ENCODE measurements at places on chromosomes 4 and X.

DNA sequence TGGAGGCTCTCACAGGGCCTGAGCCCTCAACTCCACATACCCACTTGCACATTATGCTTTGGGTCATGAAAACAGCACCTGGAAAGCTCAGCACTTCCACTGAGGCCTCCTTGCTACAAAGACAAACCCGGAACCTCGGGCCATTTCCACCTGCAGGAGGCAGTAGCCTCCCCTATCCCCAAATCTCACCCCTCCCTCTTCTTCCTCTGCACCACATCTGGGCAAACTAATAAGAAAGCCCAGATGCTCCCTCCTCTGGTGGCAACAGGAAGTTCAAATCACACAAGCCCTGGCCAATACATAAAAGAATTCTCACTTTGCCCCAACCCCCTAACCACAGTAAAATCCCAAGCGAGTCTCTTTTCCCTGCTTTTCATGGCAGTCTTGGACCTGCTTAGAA is 136.4 kb downstream of the MAPK10 start:
- no peak for DNase-seq

DNA sequence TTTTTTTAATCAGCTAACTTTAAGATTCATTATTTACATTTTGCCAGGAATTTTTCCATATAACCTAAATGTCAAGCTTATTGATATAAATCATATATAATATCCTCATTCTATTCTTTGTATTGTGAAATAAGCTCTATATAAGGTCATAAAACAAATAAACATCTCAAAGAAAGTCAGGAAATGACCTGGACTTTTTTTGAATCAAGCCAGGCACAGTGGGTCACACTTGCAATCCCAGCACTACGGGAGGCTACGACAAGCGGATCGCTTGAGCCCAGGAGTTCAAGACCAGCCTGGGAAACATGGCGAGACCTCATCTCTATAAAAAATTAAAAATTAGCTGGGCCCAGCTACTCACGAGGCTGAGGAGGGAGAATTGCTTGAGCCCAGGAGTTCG is 88.9 kb downstream of the RBM47 start:
- no peak for DNase-seq

DNA sequence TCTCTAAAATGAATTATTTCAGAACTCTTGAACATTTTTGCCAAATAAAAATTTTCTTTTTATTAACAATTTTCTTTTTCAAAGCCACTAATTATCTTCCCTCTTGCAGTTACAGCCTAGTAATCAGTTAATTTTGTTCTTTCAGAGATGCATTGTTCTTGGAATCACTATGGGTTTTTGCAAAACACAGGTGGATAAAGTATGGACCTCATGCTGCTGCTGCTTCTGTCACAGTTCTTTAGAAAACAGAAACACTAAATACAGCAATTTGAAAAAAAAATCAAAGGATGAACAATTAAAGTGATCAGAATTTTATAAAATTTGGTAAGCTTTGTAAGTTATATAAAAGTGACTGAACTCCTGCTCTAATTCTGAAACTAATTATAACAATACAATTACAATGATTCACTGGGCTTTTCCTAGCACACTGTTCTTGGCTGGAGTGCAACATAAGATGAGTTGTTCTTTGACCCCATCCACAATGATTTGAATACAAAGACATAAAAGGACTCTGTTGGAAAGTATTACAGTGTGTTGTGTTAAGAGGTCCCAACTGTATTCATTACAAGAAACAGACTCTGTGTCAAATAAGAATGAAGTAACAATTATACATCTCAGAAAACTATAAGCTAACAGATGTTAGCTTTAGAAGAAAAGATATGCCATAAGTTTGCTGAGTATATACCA is 59.4 kb upstream of the GK2 start:
- no peak for DNase-seq

- no peak for DNase-seq
Observed at GRCh38 chr4:90876296-90876695, 749.1 kb downstream of the CCSER1 start.

DNA sequence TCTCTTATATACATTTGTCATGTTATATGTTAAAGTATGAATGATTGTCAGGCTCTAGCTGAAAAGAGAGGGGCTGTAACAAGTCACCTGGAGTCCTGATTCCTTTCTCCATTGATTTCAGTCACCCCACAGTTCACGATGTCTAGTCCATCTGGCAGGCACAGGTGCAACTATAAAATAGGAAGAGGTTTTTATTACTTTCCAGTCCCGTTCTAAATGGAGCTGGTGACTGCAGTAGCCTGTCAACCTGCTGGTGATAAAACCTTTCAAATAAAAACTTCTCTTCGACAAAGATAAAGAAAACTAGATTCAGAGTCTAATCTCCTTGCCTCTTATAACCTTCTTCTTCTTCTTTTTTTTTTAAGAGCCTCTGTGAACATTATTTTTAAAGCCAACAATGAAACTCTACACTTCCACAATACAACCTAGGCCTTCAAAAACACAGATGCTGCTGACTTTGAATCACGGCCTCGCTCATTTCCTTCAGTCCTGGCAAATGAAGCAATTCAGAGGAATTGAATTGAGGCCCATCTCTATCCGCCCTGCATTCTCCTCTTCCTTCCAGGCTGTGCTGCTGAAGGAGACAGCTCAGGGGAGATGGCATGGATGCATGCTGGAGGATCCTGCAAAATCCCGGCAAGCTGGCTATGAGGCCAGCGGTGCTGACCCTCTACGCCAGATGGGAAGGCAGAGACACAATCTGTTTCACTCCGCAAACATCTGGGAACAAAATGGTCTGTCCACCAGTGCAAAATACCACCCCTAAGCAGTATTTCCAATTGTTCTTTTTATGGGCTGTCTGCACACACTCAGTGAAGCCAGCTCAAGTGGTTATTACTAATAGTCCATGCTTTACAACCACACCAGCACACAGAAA is 27.3 kb upstream of the CDKN2AIP start:
- DNase-seq = no peak

- DNase-seq = no peak
Observed at GRCh38 chr4:124964251-124964650, 251.7 kb upstream of the ANKRD50 start.

DNA sequence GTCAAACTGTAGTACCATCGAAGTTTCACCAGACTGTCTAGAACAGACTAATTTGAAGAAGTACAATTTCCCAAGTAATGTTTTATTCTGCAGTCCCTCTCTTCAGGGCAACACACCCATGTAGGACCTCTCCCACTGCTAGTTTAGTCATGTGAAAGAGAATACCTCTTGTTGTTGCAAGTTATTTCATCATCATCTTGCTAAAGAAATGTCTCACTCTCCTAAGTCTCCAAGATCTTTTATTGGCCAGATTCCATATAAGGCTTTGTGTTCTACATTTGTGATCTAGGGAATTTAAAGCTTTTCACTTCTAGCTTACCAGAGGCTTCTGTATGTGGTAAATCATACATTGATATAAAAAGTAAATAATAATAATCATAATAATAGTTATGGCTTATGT is 745.3 kb upstream of the MAGEB2 start:
- no peak for DNase-seq

DNA sequence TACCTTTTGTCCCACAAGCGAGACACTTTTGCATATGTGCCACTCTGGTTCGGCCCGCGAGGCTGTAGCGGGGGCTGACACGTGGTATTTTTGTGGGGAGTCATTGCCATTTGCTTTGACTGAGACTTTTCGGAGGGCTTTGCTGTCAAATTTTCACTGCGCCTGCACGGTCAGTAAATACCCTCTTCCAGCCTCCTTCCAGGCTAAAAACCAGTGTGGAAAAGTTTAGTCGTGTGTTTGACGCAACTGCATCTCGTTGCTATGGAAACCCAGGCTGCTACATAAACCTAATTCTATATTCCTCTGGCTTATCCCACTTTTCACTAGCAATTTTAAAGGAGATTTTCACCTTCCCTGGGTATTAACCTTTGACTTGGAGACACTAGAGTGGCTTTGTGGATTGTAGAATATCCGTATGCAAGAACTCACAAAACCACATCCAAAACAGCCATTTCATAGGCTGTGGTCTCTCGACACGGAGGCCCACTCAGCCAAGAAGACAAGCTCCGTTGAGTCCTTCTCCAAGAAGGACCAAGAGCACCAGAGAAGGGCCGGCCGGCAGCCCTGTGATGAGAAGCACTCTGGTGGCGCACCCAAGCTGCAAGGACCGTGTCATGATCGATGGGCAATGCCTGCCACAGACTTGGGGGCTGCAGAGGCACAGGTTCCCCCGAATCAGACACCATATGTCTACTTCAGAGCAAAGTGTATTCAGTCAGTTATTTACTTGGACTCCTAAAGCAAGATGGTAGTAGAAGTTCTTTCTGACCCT is 38.4 kb upstream of the ENPP6 start:
- DNase-seq = no peak

- no peak for DNase-seq
Observed at GRCh38 chr4:118033148-118034052, 886 bp upstream of the NDST3 start.

- no peak for DNase-seq
Observed at GRCh38 chr4:77172336-77172735, 15.3 kb downstream of the CCNG2 start.

DNA sequence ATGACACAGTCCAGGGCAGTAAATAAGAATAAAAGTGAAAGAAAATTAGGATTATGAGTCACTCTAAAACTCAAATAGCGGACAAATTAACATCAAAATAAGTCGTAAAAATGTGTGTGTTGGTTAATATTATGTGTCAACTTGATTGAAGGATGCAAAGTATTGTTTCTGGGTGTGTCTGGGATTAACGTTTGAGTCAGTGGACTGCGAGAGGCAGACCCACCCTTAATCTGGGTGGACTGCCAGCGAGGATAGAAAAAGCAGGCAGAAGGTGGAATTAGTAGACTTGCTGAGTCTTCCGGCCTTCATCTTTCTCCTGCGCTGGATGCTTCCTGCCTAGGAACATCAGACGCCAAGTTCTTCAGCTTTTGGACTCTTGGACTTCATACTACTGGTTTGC is 324.3 kb upstream of the PCDH10 start:
- no peak for DNase-seq

GRCh38 chrX:18886344-18887161 is 97.4 kb downstream of the PHKA2 start:
- DNase-seq = peak; percentile 35

DNA sequence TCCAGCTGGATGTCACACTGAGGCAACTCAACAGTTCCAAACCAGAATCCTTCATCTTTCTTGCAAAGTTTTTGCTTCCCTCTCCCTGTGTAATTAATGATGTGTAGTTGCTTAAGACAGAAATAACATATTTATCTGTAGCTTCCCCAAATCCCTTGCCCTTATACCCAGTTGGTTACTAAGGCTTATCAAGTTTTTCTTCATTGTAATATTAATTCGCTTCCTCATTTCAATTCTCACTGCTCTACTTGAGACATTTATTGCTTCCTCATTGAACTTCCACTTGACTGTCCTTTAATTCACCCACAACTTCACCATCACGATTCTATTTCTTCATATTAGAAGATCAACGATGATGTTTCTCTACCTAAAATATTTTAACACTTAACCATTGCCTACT is 386.6 kb upstream of the CPEB2 start:
- no peak for DNase-seq

DNA sequence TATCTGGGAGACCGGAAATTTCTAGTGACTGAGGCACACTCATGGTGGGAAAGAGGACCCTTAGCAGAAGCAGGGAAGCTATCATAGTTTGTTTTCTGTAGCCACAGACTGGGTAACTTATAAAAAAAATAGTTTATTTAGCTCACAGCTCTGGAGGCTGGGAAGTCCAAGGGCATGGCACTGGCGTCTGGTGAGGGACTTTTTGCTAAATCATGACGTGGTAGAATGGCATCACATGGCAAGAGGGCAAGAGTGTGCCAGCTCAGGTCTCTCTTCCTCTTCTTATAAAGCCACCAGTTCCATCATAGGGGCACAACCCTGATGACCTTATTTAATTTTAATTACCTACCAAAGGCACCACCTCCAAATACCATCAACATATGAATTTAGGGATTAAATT is 13.3 kb downstream of the APLN start:
- no peak for DNase-seq

- no peak for DNase-seq
Observed at GRCh38 chr4:27524224-27524623, 663.6 kb downstream of the STIM2 start.

DNA sequence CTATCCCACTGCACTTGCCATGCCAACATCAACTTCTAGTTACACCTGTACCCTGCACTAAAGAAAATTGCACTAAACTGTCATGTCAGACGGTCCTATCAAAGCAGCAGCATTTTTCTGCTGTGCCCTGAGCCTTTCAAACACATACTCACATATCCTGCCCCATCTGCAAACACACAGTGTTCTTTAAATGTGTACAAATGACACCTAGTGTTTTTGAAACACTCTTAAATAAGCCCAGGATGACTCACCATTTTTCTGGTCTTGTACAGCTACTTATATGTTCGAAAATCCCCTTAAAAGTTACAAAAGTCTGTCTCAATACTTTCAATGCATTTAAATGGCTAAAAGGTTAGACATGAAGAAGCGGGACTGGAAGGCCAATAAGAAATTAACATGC is 346.7 kb upstream of the PPARGC1A start:
- no peak for DNase-seq

DNA sequence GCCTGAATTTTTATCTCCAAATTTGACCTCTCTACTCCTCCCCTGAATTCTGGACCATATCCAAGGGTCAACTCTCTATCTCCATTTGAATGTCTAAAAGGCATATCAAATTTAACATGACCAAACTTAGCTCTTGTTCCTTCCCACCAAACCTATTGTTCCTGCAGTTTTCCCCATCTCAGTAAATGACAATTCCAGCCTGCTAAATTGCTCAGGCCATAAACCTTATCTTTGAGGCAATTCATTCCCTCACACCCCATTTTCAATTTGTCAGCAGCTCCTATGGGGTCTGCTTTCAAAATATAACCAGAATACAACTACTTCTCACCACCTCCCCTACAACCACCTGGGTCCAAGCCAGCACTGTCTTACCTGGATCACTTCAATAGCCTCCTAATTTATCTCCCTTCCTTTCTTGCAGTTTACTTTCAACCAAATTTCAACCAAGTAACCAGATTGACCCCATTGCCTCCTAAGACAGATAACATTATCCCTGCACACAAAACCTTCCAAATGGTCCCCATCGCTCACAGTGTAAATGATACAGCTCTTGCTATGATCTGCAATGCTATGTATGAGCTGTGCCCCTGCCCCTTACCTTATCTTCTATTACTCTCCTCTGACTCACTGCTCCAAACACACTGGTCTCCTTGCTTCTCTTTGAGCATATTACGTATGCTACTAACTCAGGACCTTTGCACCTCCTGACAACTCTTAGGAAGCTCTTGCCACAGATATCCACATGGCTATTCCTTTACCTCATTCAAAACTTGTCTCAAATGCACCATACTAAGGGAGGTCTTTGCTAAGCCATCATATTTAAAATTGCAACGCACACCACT is 66.0 kb downstream of the CAMK2D start:
- no peak for DNase-seq

GRCh38 chrX:30340753-30341152 is 31.6 kb upstream of the NR0B1 start:
- DNase-seq = no peak

- no peak for DNase-seq
Observed at GRCh38 chrX:112636288-112636687, 43.5 kb downstream of the LHFPL1 start.

GRCh38 chr4:8439914-8440491 is 520 bp downstream of the ACOX3 start:
- peak; percentile 7 for DNase-seq
